ENCODE measurements at places on chromosomes 7 and 10. TPM values are rescaled to one million over a fixed set of nuclear protein-coding genes. Genes with fewer than 3 reads are reported as not detected.

GRCh38 chr7:85681241-85681640 is 494.4 kb upstream of the SEMA3D start:
- no peak for DNase-seq

DNA sequence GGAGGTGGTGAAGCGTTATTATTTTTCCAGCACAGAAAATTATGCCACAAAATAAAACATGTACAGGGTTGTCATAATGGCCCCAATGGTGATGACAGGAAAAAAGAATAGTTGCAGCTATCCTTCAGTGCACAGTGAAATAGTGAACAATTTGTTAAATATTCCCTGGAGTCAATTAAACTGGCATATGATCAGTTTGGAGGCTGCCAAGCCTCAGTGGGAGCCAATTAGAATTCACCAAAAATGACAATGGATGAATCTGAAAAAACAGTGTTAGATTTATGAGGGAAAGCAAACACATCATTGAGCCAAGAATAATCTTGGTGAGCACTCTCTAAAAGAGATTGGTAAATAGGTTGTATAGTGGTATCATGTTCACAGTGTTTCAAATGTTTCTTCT is 146.3 kb downstream of the OTUD1 start:
- DNase-seq: no peak

Gene PI4K2A
- polyA plus RNA-seq: 14.8 TPM

- no peak for DNase-seq
Observed at GRCh38 chr10:124975977-124976514, 34.1 kb downstream of the ZRANB1 start.

GRCh38 chr7:73512018-73512780 is 9.9 kb downstream of the BAZ1B start:
- no peak for DNase-seq
